Stimulated activated CD8-positive, alpha-beta memory T cell treated with anti-CD3 and anti-CD28 coated beads, Interleukin-2, amount 100 ng/mL, for 1 hour (primary cell): ENCODE measurements at places on chromosomes 4 and X.

DNA sequence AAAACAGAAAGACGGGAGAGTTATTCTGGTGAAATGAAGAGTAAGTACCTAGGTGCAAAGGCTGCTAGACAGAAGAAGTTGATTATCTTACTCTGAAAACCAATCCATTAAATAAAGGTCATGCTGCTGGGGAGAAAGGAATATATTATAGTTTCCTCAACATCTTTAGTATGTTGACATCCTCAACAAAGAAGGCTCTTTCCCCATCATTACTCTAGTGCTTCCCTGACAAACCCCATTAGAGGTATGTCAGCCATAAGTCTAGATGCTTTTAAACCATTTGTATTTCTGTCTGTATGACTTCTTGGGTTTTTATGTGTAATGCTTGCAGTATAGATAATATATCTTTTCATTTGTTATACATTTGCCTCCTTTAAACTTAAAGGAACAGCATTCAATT lies 75.9 kb downstream of the ADGRL3 start:
- DNase-seq, result no peak

GRCh38 chr4:41927796-41928499 lies 7.3 kb upstream of the TMEM33 start:
- no peak for DNase-seq

DNA sequence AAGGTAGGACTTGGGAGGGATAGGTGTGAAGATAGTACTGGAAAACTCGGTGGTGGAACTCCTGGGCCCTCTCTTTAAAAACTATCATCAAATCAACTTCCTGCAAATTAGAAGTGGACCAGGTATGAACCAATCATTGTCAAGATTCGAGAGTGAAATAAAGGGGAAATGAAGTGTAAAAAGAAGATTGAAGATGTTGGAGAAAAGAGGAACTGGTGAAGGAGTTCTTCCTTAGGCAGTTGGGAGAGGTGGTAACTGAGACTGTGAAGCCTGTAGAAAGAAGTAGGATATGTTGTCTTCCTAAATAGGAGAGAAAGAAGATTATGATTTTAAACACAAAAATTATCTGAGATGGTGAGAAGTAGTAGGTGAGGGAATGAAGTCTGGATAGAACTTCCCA lies 212.2 kb downstream of the PPP1R2C start:
- no peak for DNase-seq

- no peak for DNase-seq
Observed at GRCh38 chr4:40576651-40577480, 52.8 kb downstream of the RBM47 start.

DNA sequence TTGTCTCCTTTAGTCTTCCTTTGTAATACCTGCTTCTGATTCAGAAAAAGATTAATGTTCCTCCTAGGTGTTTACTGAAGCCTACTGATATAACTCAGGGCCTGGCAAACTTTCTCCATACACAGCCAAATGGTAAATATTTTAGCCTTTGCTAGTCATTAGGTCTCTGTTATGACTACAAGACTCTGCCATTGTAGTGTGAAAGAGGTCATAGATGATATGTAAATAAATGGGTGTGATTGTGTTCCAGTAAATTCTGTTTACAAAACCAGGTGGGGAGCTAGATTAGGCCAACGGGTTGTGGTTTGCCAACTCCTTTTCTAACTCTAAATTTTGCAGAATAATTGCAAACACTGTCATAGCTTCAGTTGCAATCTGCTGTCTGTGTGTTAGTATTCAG lies 568.1 kb upstream of the GNPDA2 start:
- DNase-seq, result no peak

DNA sequence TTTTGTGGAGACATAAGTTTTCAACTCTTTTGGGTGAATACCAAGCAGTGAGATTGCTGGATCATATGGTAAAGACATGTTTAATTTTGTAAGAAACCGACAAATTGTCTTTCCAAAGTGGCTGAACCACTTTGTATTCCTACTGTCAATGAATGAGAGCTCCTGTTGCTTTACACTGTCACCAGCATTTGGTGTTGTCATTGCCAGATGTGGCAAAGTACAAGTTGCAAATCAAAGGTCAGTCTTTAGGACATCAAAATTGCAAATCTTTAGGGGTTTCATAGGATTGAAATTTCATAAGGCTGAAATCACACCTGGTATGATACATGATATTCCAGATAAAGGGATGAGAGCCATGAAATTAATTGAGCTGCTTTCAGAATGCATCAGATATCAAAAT lies 67.7 kb upstream of the ELOVL6 start:
- DNase-seq, result no peak

- DNase-seq, result no peak
Observed at GRCh38 chr4:120830204-120830603, 92.3 kb downstream of the PRDM5 start.

GRCh38 chr4:89558147-89558546 lies 250.5 kb upstream of the GPRIN3 start:
- no peak for DNase-seq

- no peak for DNase-seq
Observed at GRCh38 chr4:156983366-156983765, 11.8 kb upstream of the PDGFC start.

DNA sequence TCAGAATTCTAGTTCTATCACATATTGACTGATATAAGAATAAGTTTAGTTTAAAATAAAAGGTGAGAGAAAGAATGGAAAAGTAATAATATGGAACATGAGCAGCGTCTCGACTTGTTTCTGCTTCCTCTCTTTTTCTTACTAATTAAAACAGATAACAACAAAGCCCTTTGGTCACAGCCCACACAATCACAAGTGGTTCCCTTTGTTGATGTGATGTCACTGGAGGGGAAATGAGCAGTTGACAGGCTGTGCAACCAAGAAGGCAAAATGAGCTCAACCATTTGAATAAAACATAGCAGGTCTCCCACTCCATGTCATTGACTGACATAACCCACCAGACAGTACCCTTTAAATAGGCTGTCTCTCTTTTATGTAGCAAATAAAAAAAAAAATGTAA lies 342.5 kb upstream of the MAGEB2 start:
- no peak for DNase-seq
